Activated effector memory CD4-positive, alpha-beta T cell treated with Interleukin-2 at 50 U/mL for 16 hours (primary cell): ENCODE measurements at places on chromosomes 1 and 21.

GRCh38 chr1:210477328-210477924, 148.7 kb downstream of the HHAT start:
- no peak for DNase-seq

GRCh38 chr1:2300004-2300771, 72.1 kb downstream of the SKI start:
- peak; percentile 62 for DNase-seq

- DNase-seq: no peak
Measured at GRCh38 chr1:235586413-235586812, 63.2 kb downstream of the GNG4 start.

- no peak for DNase-seq
Measured at GRCh38 chr1:241627453-241628259, 12.5 kb downstream of the CHML start.

DNA sequence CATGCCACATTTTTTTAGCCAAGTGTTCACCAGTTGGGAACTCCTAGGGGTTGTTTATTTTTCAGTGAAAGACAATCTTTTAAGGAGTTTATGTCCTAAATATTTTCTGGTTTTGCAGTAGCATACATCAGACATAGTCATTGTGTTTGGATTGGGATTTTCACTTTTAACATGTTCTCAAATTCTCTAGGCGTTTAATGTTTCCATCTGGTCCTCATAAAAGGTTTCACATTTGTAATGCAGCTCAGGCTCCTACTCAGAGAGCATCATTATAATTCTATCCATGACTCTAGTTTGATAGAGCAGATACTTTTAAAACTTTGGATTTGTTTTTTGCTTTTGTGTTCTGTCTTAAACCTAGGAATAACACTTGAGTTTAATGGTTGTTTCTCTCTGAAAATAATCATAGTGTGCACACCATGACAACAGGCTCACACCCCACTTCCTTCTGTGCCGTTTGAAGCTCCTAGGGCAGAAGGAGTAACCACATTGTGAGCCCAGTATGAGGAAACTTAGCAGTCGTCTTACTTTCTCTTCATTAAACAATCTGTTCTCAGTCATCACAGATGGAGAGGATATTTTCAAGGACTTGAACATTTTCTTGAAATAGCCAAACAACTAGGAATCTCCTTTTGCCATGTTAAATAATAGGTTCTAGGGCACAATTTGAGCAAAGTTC, 219.6 kb downstream of the PDE4B start:
- no peak for DNase-seq

DNA sequence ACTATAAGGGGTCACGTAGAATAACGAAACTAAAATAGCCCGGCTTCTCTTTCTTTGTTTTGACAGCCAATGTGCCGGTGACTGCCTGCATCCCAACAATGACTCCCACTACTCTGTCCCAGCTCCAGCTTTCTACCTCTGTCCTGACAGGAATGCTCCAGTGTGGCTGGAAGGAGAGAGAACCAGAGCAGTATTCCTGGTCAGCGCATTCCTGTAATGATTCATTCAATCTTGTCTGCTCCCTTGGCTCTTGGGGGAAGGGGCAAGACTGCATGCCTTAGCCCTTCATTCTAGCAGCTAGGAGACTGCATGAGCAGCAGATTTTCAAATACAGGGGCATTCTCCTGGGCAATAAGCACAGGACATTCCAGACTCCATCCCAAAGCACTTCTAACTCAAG, 132.1 kb upstream of the PRMT6 start:
- DNase-seq: no peak

GRCh38 chr1:230773396-230774033, 26.3 kb downstream of the CAPN9 start:
- DNase-seq: no peak

DNA sequence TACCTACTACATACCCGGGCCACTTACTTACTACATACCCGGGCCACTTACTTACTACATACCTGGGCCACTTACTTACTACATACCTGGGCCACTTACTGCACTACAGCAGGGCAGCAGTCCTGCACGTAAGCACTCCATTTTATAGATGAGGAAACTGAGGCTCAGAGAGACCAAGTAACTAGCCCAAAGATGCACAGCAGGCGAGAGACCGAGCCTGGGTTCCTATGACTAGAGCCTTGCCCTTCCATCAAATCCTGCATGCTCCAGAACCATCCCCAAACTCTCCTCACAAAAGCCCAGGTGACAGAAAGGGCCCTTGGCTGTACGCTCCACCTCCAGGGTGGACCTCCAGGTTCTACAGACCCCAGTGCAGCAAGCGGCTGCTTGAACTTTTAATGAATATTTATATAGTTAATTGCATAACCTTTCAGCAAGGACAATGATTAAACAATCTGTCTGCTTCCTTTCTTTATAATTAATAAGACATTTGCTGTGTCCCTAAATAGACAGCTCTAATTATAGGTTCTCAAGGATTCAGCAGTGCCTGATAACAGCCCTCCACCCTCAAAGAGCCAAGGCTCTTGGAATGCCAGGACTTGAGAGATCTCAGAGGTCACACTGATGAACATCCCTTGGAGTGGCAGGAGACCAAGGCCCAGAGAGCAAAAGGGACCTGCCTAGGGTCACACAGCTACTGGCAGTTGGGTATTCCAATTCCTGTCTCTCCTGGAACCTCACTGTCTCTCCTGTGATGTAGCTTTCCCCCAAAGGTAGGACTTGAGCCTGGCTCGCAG, 43.4 kb downstream of the LRP8 start:
- DNase-seq: no peak

DNA sequence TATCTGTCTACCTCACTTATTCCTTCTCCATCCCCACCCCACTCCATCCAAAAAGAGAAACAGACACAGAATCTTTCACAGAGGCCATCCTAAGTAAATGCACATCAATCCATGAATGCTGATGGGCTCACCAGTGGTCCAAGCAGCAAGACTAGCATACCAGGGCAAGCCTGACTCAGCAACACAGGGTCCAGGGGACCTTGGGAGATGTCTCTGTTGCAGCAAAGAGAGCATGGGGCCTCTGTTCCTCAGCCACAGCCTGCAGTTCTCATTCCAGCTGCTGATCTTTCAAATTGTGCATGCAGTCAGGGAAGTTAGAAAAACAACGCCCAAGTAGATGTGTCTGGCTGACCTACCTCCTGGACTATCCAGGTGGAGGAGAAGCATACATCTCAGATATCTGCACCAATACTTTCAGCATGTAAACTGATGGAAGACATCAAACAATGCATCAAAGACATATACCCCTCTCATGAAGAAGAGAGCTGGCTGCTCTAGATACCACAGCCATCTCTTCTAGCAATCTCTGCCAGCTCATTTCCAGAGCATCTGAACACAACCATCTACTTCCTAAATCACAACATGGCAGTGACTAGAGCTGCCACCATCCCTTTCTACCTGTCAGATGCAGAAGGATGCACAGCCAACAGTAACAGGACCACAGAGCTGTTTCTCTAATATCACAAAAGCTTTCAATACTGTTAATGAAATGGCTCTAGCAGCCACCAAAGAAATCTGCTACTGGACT, 54.5 kb downstream of the CD34 start:
- DNase-seq: no peak

GRCh38 chr1:77279929-77280328, 1.9 kb upstream of the AK5 start:
- DNase-seq: no peak

DNA sequence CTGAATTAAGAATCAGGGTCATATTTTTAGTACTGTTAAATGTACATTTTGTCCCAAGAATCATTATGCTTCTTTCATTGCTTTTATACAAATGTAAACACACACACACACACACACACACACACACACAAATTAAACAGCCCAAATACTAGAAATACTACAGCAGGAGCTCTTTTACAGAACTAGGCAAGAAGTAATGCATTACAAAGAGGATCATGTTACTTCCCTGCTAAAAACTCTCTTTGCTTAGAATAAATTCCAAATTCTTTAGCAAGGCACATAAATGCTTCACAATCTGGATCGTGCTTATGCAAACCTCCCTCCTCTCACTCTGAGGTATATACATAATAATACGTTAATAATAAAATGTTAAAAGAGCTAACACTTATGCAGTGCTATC, 720.4 kb upstream of the ADGRL4 start:
- no peak for DNase-seq

DNA sequence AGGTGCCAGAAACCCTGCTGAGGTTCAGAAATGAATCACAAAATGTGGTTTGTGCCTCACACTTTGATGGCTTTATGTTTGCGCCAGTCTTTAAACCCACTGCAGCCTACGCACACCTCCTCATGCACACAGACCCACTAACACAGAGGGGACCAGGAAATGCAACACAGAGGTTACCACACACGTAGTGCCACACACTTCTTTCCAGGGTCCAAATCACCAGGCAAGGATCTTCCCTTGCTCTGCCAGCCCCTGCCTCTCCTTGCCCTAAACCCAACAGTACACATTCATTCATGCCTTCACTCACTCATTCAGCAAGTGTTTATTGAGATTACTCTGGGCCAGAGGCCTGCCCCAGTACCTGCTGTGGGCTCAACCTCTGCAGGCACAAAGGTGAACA, 17.5 kb downstream of the MAB21L3 start:
- DNase-seq: no peak

GRCh38 chr1:59901770-59902388, 24.7 kb downstream of the CYP2J2 start:
- DNase-seq: no peak

- DNase-seq: no peak
Measured at GRCh38 chr21:31335957-31336738, 7.9 kb downstream of the TIAM1 start.

- DNase-seq: no peak
Measured at GRCh38 chr1:2477791-2478499, 1.9 kb downstream of the PLCH2 start.

DNA sequence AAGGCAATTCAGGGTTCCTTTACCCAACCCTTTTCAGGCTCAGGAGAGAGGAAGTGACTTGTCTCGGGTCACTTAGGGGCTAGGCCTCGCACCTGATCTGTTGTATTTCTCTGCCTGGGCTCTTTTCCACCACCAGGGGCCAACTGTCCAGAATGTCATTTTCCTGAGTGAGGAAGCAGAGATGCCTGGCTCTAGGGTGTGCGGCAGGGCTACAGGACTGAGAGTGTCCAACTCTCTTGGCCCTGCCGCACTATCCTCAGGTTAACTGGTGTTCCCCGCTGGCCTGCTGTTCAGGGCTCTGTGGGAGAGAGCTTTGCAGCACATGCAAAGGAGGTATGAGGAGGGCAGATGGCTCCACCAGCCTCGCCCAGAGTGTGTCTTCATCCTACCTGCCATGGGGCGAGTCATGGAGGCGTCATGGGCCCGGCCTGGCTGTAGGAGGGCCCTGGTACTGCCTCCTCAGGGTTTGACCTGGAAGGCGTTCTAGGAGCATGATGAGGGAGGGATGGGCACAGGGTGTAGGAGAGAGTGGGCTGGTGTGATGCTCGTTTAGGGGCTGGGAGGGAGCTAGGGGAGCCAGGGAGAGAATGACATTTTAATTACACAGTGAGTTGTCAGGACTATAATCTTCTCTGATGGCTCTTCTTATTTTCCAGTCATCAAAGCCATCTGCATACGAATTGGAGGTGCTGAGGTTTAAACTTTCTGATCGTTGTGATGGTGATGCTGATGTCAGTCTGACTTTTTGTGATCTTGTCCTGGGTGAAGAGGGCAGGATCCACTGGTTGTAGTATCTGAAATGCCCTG, 128.3 kb downstream of the NOS1AP start:
- DNase-seq: no peak

GRCh38 chr1:185500001-185500626, 183.1 kb upstream of the IVNS1ABP start:
- no peak for DNase-seq

GRCh38 chr1:228530951-228531731, 44.0 kb downstream of the RNF187 start:
- no peak for DNase-seq

DNA sequence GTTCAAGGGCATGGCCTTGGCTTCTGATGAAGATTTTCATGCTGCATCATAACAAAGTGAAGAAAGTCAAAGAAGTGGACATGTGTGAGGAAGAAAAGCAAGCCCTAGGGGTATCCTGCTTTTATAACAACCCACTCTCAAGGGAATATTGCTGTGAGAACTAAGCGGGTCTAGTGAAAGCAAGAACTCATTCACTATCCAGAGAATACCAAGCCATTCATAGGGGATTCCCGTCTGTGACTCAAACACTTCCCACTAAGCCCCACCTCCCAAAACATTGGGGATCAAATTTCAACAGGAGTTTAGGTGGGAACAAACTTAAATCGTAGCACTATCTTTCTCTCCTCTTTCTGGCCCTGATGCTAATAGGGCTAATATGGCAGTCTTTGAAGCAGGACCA, 98.5 kb upstream of the CTTNBP2NL start:
- no peak for DNase-seq

GRCh38 chr1:43058545-43059360, 100.1 kb upstream of the SLC2A1 start:
- no peak for DNase-seq

DNA sequence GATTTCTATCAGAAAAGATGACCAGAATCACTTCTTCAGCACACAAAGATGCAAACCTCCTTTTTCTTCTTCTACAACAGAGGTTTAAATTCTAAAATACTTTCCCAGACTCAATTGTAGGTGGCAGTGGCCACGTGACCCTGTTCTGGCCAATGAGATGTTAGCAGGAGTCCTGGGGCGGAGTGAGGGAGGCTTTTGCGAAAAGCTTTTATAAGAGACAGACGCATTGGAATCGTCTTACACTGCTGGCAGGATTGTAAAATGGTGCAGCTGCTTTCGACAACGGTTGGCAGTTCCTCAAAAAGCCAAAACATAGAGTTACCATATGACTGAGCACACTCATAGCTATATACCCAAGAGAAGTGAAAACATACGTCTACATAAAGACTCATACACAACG, 87.0 kb upstream of the MAGI3 start:
- DNase-seq: no peak

- peak; percentile 10 for DNase-seq
Measured at GRCh38 chr1:155134880-155135414, 705 bp upstream of the SLC50A1 start.

- DNase-seq: no peak
Measured at GRCh38 chr1:96060621-96061020, 661.0 kb upstream of the PTBP2 start.

- DNase-seq: no peak
Measured at GRCh38 chr1:245397771-245398170, 243.0 kb downstream of the KIF26B start.

- DNase-seq: no peak
Measured at GRCh38 chr1:221565711-221566110, 176.2 kb downstream of the DUSP10 start.
